ENCODE measurements at places on chromosomes 5 and 9.

- DNase-seq = no peak
Measured at GRCh38 chr9:113622600-113623400, 159.3 kb downstream of the RGS3 start.

GRCh38 chr5:78627175-78627574, 21.4 kb downstream of the LHFPL2 start:
- DNase-seq = peak; percentile 44

DNA sequence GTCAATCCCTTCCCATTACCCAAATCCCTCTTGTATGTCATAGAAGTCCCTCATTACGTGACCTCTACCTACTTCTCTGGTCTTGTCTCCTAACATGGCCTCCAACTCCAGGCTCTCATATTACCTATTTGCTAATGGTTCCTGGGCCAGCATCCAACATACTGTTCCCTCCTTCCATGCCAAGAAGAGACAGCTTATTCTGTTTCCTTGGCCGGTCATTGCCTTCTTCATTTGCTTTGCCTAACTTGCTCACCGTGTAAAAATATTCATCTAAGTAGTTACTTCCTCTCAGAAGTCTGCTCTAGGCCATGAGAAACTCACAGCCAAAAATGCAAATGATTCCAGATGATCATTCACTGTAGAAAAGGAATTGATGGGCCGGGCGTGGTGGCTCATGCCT, 8.9 kb upstream of the IL6ST start:
- no peak for DNase-seq

- no peak for DNase-seq
Measured at GRCh38 chr9:94931740-94932139, 205.2 kb downstream of the AOPEP start.

DNA sequence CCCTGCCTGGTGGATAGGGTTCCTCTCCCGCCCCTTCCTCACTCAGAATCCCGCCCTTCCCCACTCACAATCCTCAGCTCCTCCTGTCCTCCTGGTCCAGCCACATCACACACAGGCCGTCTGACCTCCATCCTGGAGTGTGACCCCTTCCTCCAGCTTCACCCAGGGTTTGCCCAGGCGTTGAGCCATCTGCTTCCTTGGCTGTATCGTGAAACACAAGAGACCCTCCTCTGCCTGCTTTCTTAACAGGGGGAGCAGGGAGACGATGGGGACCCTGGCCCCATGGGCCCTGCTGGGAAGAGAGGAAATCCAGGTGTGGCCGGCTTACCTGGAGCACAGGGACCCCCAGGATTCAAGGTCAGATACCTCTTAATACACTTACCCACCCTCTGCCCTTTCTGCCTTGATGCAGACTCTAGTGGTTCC, 32.3 kb upstream of the ORM1 start:
- DNase-seq = no peak

DNA sequence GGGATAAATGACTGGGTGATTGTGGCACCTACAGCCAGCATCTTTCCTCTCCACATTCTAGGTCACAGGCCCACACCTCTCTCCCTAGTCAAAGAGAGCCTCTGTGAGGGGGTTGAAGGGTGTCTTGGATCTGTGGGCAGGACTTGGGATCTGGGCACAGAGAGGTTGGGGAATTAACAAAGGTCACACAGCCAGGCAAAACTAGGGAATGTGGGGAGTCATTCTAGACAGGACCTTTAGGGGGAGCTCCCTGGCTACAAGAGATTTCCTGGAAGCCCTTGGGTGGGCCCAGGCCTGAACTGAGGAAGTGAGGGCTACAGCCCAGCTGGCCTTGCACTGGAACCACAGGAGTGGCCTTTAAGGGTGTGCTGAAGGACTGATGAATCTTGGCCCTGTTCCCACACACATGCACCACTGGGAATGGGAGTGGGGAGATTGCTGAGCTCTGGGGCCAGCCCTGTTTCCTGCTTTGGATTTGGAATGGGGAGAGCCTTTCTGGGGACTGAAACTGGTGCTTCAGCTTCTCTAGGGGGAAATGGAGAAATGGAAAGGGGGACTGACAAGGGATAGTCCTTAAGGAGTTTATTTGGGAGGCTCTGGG, 12.4 kb upstream of the CXXC5 start:
- peak; percentile 73 for DNase-seq

DNA sequence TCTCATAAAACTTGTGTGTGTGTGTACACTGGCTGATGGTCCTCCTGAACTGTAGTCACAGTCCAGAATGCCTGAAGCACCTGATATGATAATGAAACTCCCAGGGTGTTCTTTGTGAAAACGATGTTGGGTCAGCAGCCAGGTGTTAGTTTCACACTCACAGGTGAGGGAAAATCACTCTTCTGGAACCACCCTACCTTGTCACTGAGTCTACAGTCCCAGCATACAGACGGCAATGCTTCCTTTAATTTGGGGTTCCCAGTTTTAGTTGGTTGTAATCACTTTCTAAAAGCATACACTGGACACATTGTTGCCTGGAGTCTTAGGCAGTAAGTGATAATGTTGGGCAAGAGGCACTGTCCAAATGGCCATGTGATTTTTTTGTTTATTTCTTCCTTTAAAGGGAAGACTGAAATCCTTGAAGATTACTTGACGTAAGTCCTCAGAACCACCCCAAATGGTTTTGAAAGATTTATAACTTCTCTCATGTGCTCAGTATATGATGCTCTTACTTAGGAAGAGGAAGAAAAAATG, 18.2 kb upstream of the MGAT1 start:
- no peak for DNase-seq

GRCh38 chr5:9169557-9169902, 376.3 kb downstream of the SEMA5A start:
- DNase-seq = no peak

- DNase-seq = no peak
Measured at GRCh38 chr5:143205883-143206195, 197.6 kb downstream of the NR3C1 start.

- DNase-seq = no peak
Measured at GRCh38 chr9:108634204-108634603, 221.6 kb downstream of the ACTL7B start.

- DNase-seq = no peak
Measured at GRCh38 chr5:87788416-87788815, 375.7 kb upstream of the CCNH start.

- no peak for DNase-seq
Measured at GRCh38 chr5:124439609-124440008, 306.8 kb downstream of the ZNF608 start.

- DNase-seq = peak; percentile 51
Measured at GRCh38 chr5:108521841-108522506, 140.1 kb upstream of the FBXL17 start.

GRCh38 chr9:110842169-110842568, 173.6 kb downstream of the MUSK start:
- no peak for DNase-seq

DNA sequence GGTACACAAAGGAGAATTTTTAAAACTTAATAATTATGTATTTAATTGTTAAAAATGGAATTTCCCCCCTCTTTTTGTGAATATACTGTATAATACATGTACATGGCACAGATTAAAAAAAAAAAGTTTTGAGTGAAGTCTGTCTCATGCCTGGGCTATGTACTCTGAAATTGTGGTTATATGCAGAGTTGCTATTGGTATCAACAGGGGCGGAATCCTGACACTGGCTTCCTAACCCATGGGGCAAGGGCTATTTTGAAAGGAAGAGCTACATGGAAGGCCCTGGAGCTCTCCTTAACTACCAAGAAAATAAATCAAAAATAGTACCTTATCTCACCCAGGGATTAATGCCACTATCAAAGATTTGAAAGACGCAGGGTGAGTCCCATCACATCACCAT, 865 bp upstream of the FAM193B start:
- DNase-seq = no peak

DNA sequence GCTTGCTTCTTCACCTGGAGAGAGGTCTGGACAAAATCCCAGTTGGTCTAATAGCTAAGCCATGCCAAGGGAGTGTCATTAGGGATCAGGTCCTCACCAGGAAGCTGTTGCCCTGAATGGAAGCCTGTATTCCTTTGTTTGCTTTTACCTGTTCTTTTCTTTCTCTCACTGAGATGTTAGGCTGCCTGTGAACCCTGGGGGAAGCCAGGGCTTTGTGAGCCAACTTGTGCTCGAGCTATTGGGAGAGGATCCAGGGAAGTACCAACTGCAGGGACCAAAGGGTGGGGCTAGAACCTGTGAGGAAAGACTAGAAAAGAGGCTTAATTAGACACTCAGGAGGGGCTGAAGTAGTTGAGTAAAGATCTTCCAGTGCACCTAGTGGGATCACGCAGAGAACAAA, 451.2 kb upstream of the TLE4 start:
- no peak for DNase-seq

DNA sequence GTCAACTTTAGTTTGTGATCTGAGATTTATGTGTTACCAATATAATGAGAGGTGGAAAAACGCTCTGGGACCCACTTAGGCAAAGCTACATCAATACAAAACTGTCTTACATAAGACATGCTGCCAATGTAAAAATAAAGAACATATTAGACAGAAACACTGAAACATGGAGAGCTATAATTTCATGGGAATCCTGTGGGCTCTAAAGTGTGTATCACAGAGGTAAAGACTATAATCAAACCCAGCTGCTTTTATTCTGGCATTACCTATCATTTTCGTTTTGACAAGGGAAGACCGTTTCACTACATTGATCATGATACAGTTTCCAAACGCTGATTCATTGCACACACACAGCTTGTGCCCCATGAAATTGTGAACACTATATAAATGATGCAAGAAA, 400.5 kb upstream of the TUSC1 start:
- no peak for DNase-seq
